GM12864 (cell line): ENCODE measurements at places on chromosomes 4 and X.

- no peak for DNase-seq
Measured at GRCh38 chr4:152308951-152309350, 226.9 kb downstream of the FBXW7 start.

- no peak for DNase-seq
Measured at GRCh38 chrX:109862433-109862832, 129.4 kb upstream of the ACSL4 start.

DNA sequence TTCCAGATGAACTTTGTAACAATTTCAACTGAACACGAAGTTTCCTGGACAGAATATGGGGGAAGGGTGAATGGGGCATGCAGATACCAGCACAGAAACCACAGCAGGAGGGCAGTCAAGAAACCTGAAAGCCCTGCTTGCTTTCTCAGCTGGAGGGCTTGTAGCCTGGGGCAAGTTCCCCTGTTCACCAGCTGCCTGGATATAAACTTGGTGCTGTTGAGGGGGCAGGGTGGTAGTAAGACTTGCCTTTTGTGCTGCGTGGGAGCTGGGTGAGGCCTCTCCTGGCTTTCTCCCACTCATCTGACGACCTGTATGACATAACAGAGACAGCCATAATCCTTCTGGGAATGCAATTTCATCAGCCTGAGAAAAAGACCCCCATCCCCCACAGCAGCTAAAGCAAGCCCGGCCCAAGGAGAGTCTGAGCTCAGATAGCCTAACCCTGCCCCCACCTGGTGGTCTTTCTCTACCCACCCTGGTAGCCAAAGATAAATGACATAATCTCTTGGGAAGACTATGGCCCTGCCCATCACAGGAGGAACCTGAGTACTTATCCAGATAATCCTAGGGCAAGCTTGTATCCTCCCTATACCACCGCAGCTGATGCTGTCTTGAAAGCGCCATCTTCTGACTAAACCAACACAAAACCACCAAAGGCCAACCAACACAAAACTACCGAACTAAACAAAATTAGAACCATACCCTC lies 234.3 kb downstream of the LAS1L start:
- no peak for DNase-seq

DNA sequence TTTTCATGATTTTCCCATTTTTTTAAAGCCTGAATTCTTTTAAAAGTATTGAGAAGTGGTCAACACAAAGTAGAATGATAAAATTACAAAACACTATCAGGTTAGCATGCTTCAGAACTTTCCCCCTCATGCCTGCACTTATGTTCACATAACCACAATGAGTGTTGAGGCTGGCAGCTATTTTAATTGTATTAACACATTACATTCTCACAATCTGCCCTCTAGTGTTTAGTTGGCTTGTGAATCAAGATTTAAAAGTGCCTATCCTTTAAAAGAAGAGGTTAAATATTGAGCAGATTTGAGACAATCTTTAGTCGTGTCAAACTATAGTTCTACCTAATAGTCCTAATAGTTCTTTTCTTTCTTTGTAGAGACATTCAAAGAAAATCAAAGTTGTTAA lies 93.6 kb upstream of the NAP1L5 start:
- DNase-seq, result no peak

DNA sequence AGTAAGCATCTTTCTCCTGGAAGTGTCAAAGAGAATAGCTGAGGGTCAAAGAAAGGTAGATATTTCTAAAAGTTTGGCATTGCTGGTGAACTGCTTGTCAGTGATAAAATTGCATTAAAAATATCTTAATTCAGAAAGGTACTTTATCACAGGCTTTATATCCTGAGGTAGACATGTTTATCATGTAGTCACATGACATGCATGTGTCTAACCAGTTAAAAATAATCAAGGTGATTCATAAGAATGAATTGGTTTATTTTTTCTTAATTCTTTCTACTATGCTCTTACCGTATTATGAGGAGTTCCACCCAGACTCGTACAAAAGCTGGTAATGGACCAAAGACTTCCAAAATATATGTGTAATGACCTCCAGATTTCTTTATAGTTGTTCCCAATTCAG lies 6.1 kb downstream of the SLC7A11 start:
- no peak for DNase-seq

DNA sequence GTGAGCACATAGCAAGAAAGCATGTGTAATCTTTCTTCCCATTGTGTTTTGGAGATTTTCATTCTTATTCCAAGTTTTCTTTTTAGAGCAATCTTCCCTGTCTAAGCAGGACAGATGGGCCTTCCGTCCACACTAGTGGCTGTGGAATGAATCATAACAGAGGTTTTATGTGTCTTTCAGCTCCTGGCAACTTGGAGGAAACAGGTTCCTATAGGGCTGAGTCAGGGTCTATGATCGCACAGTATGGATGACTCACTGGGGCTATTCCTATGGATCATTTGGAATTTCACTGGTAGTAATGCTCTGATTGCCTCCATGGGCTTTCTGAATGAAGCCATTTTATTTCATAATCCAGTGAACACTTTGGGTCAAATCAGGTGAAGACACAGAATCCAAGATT lies 51.8 kb upstream of the CBLL2 start:
- DNase-seq, result no peak

GRCh38 chr4:173526027-173526482 lies 4.0 kb downstream of the HAND2 start:
- no peak for DNase-seq

DNA sequence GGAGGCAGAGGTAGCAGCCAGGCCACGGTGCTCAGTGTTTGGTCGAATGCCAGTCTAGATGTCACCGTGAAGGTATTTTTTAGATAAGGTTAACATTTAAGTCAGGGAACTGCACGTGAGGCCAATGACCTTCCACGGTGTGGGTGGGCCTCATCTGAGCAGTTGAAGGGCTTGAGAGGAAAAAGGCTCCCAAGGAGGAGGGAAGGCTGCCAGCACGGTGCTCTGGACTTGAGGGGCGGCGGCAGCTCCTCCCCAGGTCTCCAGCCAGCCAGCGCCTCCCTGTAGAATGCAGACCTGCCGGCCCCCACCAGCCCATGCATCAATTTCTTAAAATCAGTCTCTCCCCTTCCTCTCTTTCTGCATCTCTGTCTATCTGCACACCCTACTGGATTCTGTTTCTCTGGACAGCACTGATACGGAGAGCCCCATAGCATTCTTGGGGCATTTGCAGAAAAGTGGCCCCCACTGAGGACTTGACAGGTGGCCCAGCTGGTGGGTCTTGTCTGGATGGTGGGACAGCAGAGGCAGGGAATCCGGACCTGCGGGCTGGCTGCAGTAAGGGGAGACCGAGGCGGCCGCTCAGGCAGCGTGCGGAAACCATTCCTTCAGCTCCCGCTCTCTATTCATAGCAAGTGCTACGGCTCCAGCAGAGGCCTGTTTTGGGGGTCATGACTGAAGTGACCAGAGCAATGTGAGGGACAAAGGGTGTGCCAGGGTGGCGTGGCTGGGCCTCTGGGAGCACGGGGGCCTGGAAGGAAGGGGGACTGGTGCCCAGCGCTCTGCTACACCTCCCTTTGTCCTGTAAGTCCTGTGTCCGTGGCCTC lies 7.9 kb upstream of the RGS12 start:
- DNase-seq, result no peak

- DNase-seq, result no peak
Measured at GRCh38 chrX:139213241-139213709, 317.3 kb upstream of the F9 start.

- DNase-seq, result no peak
Measured at GRCh38 chr4:78513411-78513975, 38.1 kb upstream of the ANXA3 start.

DNA sequence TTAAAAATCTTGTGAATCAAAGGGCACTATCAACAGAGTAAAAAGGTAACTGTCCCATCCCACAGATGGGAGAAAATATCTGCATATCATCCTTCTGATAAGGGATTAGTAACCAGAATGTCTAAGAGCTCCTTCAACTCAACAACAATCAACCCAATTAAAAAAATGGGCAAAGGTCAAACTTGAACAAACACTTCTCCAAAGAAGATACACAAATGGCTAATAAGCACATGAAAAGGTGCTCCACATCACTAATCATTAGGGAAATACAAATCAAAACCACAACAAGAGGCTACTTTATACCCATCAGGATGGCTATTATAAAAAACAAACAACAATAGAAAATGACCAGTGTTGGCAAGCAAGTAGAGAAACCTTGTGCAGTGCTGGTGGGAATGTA lies 43.3 kb downstream of the TMEM165 start:
- DNase-seq, result no peak

DNA sequence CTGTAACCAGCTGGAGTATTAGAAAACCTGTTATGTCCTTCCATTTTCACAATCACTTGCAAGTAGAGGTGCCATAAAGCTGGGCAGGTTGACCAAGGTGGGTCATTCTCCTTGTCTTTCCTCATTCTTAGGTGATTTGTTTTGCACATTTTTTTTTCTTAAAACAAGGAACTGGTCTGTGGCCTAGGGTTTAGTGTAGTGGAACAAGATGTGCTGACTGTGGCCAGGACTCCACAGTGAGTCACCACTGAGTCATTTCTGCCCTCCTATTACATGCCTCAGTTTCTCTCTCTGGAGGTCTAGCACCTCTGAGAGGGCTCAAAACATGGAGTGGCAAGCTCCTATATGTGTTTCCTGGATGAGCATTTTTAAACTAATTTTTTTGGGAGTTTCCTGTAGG lies 355.9 kb downstream of the GPM6A start:
- no peak for DNase-seq

DNA sequence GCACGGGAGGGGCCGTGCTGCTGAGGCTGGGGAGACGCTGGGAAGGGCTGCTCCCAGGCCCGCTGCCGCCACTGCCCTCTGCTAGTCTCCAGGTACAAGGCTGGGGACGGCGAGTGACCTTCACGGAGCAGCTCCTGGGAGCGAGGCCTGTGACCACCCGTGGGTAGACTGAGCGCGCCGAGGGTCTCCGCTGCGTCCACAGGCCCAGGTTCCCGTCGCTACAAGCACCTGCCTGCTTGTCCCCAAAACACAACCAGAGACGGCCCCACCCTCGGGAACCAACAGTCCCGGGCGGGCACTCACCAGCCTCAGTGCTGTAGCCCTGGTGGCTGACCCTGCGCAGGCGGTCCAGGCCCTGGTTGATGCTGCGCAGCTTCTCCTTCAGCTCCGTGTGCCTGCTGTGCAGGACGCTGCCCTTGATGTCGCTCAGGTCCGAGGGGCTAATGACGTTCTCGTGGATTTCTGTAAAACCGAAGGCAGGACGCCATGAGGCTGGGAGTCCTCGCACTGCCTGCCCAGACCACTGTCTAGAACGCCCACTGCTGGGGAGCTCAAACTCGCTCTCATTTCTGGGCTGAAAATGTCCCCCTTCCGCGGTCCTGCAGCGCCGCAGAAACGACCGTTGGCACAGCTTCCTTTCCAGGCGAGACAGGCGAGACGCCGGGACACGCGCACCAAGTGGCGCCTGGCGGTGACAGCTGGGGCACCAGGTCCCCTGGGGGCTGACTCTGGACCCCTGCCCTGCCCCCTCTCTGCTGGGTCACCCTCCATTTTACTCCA lies 14.3 kb downstream of the LRPAP1 start:
- DNase-seq, result no peak

DNA sequence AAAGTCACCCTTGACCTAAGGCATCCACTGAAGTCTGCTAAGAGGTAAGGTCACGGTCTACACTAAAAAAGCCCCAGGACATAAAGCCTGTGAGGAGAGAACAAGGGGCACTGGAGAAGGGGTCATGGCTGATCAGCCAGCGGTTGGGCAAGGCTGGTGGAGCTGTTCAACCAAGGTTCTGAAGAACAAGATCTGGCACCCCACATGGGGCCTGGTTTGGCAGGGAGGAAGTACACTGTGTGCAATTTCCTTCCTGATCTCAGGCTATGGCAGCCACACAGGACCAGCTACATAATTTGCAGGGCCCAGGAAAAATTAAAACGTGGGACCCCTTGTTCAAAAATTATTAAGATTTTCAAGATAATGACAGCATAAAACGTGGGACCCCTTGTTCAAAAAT lies 14.1 kb upstream of the BRS3 start:
- no peak for DNase-seq

DNA sequence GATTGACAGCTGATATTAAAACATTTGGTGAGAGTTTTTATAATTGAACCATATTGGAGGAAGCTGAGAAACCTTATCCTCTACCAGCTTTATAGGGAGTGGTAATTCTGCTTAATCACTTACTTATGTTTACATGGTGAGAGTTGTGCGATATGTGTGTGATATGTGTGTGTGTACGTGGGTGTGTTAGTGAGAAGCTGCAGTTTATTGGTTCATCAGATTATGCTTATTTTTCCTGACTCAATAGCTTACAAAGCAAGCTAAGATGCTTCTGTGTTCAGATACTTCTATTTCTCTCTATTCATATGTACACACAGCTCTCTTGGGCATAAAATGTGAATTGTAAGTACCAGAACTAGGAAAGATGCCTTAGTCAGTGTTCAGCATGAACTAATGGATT lies 343.7 kb downstream of the GRIA2 start:
- no peak for DNase-seq

DNA sequence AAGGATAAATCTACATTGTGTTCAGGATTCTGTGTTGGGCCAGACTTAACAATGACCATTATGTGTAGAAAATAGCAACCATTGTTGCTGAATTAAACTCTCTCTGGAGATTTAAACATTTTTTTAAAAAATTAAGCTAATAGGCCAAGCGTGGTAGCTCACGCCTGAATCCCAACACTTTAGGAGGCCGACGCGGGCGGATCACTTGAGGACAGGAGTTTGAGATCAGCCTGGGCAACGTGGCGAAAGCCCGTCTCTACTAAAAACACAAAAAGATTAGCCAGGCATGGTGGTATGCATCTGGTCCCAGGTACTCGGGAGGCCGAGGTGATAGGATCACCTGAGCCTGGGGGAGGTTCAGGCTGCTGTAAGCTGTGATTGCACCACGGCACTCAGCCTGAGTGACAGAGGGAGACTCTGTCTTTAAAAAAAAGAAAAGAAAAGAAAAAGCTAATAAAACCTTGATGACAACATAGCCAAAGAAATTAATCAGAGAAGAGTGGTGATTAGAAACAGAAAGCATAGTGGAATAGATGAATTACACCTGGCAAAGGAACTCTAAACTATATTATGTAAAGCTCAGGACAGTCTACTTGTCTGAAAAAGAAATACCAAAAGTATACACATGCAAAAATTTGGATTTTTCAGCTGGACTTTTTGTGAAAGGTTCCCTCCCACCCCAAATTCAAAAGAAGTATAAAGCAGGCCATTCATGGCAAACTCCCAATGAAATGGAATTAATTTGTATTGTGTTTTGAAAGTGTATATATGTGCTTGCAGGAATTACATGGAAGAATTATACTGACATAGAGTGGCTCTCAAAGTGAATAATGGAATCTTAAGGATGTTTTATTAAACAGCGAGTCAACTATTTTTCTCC lies 21.9 kb downstream of the PLS3 start:
- DNase-seq, result no peak

- no peak for DNase-seq
Measured at GRCh38 chr4:148452970-148453369, 10.8 kb upstream of the NR3C2 start.

DNA sequence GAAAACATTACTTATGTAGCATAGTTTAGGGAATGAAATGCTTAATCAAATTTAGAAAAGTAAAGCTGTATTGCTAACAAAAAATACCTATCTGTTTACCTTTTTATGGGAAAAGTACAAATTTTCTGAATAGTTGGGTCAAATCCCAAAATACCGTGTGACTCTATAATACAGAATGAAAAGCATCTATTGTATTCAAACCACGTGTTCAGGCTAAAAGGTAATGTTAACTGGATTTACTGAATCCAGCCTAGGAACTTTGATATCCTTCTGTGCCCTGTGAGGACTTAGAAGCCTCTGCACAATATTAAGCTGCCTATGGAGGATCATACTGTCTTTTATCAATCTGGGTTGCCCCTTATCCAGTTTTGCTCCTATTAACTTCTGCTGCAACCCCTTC lies 36.3 kb upstream of the AGA start:
- DNase-seq, result no peak
